Activated gamma-delta T cell treated with Interleukin-2 at 50 U/mL for 16 hours (primary cell): ENCODE measurements at places on chromosomes 4 and X.

- DNase-seq: no peak
Observed at GRCh38 chr4:110332483-110332882, 134.1 kb upstream of the ELOVL6 start.

DNA sequence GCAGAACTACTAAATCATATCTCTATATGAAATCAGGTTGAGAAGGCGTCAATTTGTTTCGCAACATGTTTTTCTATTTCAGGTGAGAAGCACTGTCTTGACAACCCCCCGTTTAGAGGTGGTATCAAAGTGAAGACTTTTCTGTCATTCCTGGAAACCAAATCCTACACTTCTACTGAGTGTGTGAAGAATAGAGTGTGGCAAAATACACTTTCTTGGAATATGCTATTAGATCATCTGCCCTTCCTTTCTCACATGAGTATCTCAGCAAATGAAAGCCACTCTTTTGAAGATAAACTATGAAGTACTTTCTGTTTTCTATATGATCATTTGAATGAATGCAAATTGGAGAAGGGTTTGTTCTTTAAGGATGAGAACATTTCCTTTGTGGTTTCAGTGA, 174.0 kb upstream of the FMR1 start:
- no peak for DNase-seq

- DNase-seq: no peak
Observed at GRCh38 chrX:71550578-71550977, 17.7 kb downstream of the OGT start.

- no peak for DNase-seq
Observed at GRCh38 chrX:23668335-23668734, 1.0 kb downstream of the PRDX4 start.

GRCh38 chr4:128688846-128689437, 120.6 kb upstream of the JADE1 start:
- DNase-seq: no peak

- DNase-seq: no peak
Observed at GRCh38 chr4:44210750-44211149, 237.9 kb downstream of the KCTD8 start.

DNA sequence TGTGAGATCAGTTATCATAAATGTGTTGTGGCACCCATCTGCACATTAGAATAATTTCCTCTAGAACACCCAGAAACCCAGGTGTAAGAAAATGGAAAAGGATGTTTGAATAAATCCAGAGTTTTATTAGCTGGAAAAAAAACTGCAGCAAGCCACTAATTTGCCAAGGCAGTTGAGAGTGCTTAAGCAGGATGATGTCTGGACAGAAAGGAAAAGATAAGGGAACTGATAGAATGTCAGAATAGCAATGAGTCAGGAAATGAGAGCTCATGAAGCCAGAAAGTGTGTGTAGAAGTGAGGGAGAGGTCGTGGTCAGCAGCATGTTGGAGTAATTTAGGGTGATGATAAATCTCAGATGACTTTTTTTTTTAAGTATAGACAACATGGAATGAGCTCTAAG, 15.2 kb upstream of the NEUROG2 start:
- DNase-seq: no peak

- DNase-seq: no peak
Observed at GRCh38 chr4:106231931-106232330, 84.1 kb downstream of the TBCK start.

- no peak for DNase-seq
Observed at GRCh38 chr4:111641813-111642579, 503.3 kb upstream of the FAM241A start.

DNA sequence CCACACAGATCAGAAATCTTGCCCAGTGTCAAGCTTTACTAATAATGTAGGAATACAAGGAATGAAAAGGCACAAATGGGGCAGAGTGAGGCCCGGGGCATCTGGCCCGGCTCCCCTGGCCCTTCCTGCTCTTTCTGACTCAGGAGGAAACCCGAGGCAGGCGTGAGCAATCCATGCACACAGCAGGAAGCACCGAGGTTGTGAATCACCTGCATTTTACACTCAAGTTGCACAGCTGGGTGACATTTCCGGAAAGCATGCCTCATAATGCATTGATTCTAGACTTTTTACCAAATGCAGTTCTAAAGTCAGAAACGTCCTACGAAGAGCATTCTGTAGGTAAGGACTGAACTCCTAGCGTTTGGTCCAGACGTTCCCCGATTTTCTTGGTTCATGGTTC, 38.9 kb downstream of the PRIMPOL start:
- no peak for DNase-seq

GRCh38 chrX:8048466-8048865, 121.3 kb upstream of the PNPLA4 start:
- DNase-seq: no peak

DNA sequence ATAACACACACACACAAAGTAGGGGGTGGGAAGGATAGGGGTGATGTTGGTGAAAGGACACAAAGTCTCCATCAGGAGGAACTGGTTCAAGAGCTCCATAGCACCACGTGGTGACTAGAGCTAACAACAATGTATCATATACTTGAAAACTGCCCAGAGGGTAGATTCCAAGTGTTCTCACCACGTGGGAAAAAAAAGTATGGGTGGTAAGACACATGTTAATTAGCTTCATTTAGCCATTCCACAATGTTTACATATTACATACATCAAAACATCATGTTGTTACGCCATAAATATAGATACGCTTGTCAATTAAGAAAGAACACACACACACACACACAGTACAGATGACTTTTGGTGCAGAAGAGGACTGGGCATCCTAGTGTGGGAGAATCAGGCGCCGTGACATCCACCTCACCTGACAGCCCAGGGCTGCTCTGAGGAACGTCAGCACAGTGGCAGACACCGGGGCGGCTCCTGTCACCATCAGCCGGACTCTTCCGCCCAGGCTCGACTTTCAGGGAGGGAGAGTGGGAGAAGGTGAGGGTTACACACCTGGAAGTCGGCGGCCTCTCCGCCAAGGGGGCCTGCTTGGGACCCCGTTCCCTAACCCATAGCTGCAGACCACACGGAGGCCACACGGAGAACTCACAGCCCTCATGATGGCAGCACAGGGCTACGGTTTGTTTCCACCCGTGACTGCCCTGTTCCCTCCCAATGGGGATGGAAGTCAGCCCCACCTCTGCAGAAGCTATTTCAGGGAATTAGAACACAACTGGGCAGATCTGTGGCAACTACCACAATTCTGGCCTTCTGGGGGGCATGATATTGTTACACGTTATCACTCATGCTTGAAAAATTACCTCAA, 31.8 kb upstream of the CENPU start:
- no peak for DNase-seq

GRCh38 chr4:140152013-140152703, 1.8 kb downstream of the MAML3 start:
- DNase-seq: peak; percentile 76

- DNase-seq: no peak
Observed at GRCh38 chr4:91826186-91826585, 477.6 kb upstream of the GRID2 start.

GRCh38 chr4:2595436-2595835, 59.0 kb downstream of the FAM193A start:
- no peak for DNase-seq

DNA sequence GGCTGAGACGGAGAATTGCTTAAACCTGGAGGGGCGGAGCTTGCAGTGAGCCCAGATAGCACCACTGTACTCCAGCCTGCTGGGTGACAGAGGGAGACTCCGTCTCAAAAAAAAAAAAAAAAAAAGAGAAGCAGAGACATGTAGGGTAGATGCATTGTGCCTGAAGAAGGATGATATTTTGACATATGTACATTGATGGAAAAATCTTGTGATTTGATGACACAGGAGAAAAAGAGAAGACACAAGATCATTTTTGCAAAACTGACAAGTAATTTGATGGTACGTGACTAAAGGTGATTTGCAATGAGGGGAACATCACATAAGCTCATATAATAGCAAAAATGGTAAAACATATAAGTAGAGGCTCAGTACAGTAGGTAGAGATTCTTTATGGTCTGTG, 340.1 kb upstream of the FSTL5 start:
- no peak for DNase-seq

GRCh38 chr4:48742412-48742811, 37.7 kb downstream of the FRYL start:
- DNase-seq: no peak

DNA sequence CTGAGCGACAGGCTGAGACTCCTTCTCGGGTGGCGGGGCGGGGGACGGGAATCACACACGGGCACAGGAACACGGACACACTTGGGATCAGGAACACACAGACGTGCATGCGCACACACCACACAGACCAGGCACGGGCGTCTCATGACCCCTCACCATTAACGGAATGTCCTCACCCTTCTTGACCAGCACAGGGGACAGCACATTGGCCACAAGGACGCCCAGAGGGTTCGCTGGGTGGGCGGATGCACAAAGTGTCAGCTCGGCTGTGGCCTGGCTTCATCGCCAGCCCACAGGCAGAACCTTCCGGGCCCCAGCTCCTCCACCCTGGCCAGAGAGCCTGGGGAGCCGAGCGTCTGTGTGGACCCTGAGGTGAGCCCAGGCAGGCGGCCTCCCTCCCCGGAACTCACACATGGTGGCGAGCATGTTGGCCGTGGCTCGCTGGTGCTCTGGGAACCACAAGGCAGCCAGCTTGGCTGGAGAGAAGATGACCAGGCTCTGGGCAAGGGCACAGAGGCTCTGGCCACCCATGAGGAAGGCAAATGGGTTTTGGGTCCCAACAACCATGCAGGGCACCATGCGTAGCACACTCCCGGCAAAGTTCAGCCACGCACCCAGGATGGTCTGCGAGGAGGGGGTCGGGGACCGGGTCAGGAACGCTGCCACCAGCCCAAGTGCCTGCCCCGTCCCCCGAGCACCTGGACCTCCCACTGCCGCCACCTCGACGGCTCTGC, 3.1 kb downstream of the SLC49A3 start:
- no peak for DNase-seq

GRCh38 chr4:174749091-174749490, 80.0 kb downstream of the GLRA3 start:
- DNase-seq: no peak
